Tibial nerve (tissue), 4 donors: ENCODE measurements at places on chromosomes 13 and 19.

DNA sequence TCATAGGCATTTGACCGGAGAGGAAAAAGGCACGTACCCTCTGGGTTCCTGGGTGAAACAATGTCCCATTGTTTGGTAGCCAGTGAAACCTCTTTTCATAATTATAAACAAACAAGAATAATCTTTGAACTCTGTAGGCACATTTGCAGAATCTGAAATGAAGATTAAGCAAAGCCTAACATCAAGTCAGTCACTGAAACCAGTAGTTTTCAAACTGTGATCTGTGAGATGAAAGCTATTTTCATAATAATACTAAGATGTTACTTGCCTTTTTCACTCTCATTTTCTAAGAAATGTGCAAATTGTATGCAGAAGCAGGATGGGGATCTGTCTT lies 105.4 kb downstream of the WDFY2 start:
- H3K27ac ChIP-seq: no peak overlapping the region
- DNase-seq: no peak
- no peaks in the 10 kb centered on the region for H3K36me3 ChIP-seq
- no peaks in the 10 kb centered on the region for H3K27me3 ChIP-seq

GRCh38 chr13:47892374-47892773 lies 108.7 kb downstream of the SUCLA2 start:
- no peak overlapping the region for H3K4me3 ChIP-seq
- no peaks in the 10 kb centered on the region for H3K27me3 ChIP-seq
- H3K36me3 ChIP-seq: peaks cover 8% of the 10 kb centered on the region
- no peak overlapping the region for H3K27ac ChIP-seq
- no peak for DNase-seq
- no peaks in the 10 kb centered on the region for H3K4me1 ChIP-seq

DNA sequence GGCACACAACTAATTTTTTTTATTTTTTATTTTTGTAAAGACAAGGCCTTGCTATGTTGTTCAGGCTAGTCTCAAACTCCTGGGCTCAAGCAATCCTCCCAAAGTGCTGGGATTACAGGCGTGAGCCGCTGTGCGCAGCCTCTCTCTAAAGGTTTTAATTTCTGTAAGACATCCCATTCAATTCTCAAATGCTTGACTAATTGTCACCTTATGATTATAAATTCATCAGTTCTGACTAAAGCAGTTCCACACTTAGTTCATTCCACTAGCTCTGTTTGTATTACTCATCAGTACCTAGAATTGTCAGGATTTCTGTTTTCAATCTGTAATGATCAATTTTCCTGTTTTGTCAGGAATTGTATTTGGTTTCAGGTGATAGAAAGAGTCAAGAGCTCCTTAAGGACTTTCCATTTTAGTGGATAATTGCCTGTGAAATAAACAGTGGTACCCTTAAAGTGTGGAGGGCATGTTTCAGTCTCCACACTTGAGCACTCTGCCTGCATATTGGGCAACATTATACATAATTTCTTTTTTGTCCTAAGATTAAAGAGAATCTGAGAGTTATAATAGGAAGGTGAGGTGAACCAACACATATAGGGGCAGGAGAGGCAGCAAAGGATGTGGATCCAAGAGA lies 27.6 kb downstream of the GPALPP1 start:
- H3K36me3 ChIP-seq: peaks cover 9% of the 10 kb centered on the region
- DNase-seq: no peak
- H3K4me3 ChIP-seq: no peak overlapping the region
- H3K27me3 ChIP-seq: no peaks in the 10 kb centered on the region
- H3K27ac ChIP-seq: no peak overlapping the region

DNA sequence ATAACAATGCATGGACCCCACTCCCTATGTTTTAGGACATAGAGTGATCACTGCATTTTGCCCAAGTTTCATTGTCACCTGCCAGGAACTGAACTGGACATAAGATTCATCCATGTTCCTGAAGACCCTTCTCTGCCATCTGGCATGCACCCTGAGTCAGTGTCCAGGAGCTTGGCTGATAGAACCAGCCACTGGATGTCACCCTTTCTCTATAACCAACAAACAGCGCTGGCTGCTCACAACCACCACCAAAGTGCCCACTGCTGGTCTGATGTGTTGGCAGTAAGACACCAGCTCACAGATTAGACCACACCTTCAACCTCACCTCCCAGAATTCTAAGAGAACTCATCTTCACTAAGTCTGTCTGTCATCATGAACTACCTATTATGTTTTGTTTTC lies 333.4 kb downstream of the ITGBL1 start:
- no peak overlapping the region for H3K27ac ChIP-seq
- no peaks in the 10 kb centered on the region for H3K4me1 ChIP-seq
- no peaks in the 10 kb centered on the region for H3K36me3 ChIP-seq
- no peak for DNase-seq
- no peaks in the 10 kb centered on the region for H3K27me3 ChIP-seq

DNA sequence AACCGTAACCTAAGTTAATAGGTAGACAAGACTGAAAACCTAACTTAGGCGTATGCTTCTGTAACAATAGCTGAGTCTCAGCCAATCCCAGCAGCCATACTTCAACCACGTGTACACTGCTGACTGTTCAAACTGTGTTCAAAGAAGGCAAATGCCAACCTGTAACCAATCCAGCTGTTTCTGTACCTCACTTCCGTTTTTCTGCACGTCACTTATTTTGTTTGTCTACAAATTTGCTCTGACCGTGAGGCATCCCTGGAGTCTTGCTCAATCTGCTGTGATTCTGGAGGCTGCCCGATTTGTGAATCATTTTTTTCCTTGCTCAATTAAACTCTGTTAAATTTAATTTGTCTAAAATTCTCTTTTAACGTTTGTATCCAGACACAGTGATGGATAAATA lies 59.2 kb downstream of the EDNRB start:
- no peaks in the 10 kb centered on the region for H3K4me1 ChIP-seq
- no peak overlapping the region for H3K4me3 ChIP-seq
- no peak for DNase-seq
- H3K27ac ChIP-seq: no peak overlapping the region
- no peaks in the 10 kb centered on the region for H3K27me3 ChIP-seq

DNA sequence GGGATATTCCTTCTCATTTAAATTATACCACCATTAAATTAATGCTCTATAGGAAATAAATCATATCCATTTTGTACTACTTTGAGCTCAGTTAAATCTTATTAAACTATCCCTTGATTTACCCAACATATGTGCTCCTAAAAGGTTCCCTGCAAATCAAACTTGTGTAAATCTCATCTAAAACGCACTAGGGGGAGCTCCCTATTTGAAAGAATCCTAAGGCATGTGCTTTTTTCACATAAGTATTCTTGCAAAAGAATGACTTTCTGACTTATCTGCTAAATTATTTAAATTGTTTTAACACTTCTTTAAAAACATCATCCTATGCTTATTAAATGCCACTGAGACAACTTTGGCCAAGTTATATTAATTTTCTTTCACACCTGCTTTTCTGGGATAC lies 7.9 kb downstream of the INTS6 start:
- no peaks in the 10 kb centered on the region for H3K36me3 ChIP-seq
- DNase-seq: no peak
- H3K27ac ChIP-seq: no peak overlapping the region
- no peaks in the 10 kb centered on the region for H3K27me3 ChIP-seq

DNA sequence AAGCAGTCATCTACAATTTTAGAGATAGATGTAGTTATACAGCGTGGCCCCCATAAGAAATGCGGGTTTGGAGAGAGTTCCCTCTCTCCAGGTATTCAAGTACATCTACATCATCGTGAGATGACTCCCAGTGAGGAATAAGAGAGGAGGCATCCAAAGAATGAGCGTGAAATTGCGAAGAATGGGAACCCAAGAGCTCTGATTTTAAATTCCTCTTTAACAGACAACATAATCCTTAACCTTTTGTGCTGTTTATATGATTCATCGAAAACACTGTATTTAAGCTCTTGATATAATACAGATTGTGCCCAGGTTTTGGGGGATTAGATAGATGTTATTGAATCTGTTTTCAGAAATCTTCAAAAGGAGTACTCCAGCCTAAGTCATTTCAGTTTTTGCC lies 161.5 kb downstream of the COG6 start:
- no peak overlapping the region for H3K4me3 ChIP-seq
- no peaks in the 10 kb centered on the region for H3K36me3 ChIP-seq
- DNase-seq: no peak
- H3K27ac ChIP-seq: no peak overlapping the region
- H3K4me1 ChIP-seq: no peaks in the 10 kb centered on the region

- H3K4me3 ChIP-seq: no peak overlapping the region
- H3K4me1 ChIP-seq: peaks cover 6% of the 10 kb centered on the region
- no peaks in the 10 kb centered on the region for H3K27me3 ChIP-seq
- H3K36me3 ChIP-seq: peaks cover 87% of the 10 kb centered on the region
- H3K27ac ChIP-seq: no peak overlapping the region
- no peak for DNase-seq
Measured at GRCh38 chr13:112859817-112860190, 109.2 kb upstream of the MCF2L start.

- no peaks in the 10 kb centered on the region for H3K4me1 ChIP-seq
- no peaks in the 10 kb centered on the region for H3K27me3 ChIP-seq
- peak overlapping the region; percentile 69 for H3K27ac ChIP-seq
- H3K36me3 ChIP-seq: no peaks in the 10 kb centered on the region
- H3K4me3 ChIP-seq: no peak overlapping the region
Measured at GRCh38 chr19:11247391-11247790, 8.0 kb downstream of the ANGPTL8 start.

- no peaks in the 10 kb centered on the region for H3K4me1 ChIP-seq
- no peak overlapping the region for H3K27ac ChIP-seq
- no peak for DNase-seq
- H3K27me3 ChIP-seq: no peaks in the 10 kb centered on the region
- H3K36me3 ChIP-seq: no peaks in the 10 kb centered on the region
Measured at GRCh38 chr13:93270769-93271742, 44.4 kb downstream of the GPC6 start.

DNA sequence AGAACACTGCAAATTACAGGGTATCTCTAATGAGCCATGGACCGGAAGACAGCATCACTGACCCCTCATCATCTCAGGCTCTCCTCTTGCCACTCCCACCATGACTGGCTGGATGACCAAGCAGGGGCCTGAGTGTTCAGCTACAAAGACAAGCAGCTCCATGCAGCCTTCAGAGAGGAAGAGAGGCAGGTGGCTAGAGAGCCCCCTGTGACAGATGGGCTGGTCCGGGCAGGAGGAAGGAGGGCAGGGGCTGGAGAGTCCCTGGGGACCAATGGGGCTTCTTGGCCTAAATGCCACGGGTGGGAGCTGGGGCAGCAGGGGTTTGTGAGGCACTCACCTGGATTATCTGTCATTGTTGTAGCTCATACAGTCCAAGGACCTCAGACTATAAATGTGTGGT lies 12.8 kb upstream of the RASA3 start:
- H3K27me3 ChIP-seq: no peaks in the 10 kb centered on the region
- no peak overlapping the region for H3K27ac ChIP-seq
- DNase-seq: no peak

DNA sequence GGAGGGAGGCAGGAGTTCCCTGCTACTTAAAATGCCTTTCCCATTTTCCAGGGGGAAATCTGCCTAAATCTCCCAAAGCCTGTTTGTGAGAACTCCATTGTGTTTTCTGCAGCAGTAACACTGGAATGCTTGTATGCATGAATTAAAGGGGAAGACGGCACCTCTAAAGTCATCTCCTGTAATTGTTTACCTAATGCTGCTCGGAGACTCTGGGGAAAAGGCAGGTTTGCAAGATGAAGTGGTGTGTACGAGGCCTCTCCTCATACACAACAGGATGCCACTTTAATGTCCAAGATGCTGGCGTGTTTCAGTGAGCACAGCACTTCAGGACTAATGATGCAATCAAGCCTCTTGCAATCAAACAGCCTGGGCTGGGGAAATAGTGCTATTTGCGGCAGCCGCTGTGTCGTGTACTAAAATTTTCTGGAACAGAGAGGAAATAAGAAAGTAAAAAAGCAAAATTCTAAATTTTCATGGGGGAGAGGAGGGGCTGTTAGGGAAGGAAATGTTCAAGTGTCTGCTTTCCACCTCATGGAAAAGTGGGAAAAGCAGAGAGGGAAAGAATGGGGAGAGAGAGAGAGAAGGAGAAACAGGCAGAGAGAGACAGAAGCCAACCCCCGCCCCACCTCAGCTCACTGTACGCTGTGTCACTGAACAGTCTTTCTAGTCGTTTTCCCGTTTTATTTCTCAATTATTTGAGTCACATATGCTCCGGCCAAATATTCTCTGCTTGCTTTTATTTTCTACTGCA lies 32.9 kb downstream of the TSHZ3 start:
- peak overlapping the region; percentile 21 for H3K4me3 ChIP-seq
- H3K27ac ChIP-seq: peak overlapping the region; percentile 65
- H3K36me3 ChIP-seq: peaks cover 14% of the 10 kb centered on the region
- no peaks in the 10 kb centered on the region for H3K27me3 ChIP-seq
- H3K4me1 ChIP-seq: peaks cover 59% of the 10 kb centered on the region
- no peak for DNase-seq

- H3K36me3 ChIP-seq: no peaks in the 10 kb centered on the region
- H3K27ac ChIP-seq: no peak overlapping the region
- H3K27me3 ChIP-seq: no peaks in the 10 kb centered on the region
- no peak overlapping the region for H3K4me3 ChIP-seq
- no peak for DNase-seq
Measured at GRCh38 chr13:26822146-26822545, 61.6 kb upstream of the GPR12 start.

DNA sequence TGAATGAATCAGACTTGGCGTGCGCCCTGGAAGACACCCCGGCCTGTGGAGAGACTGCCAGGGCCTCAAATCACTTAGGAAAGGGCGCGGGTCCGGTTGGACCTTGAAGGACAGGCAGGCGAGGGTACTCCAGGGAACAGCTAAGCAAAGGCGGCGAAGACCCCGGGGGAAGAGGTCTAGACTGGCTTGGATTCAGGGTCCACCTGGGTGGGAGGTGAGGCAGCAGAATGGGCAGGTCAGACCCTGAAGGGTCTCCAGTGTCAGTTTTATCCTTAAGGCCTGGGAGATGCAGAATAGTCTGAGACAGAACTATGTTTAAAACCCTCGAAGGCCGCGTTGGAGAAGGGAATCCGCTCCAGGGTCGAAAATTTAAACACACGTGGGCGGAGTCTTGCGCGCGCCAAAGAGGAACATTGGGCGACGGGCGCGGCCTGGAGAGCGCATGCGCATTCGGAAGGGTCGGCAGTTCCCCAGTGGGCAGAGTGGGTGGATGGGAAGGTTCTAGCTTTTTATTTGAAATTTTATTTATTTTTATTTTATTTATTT lies 567 bp upstream of the SMG9 start:
- DNase-seq: peak; percentile 57
- peak overlapping the region; percentile 98 for H3K27ac ChIP-seq
- H3K4me3 ChIP-seq: peak overlapping the region; percentile 74
- no peaks in the 10 kb centered on the region for H3K27me3 ChIP-seq

DNA sequence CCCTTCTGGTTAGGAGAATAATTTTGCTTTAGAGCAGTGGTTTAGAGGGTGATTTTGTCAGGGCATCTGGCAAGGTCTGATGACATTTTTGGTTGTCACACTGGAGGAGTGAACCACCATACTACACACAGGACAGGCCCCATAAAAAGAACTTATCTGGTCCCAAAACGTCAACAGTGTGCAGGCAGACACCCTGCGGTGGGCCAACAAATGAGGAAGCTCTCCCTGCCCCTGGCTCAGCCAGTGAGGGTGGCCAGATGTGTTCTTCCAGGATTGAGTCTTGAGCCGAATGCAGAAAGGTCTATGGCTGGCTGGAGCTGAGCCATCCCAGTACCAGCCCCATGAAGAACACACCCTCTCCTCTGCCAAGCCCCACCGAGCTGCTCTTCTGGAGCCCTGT lies 149.2 kb downstream of the MIPEP start:
- no peaks in the 10 kb centered on the region for H3K4me1 ChIP-seq
- H3K27me3 ChIP-seq: no peaks in the 10 kb centered on the region
- no peaks in the 10 kb centered on the region for H3K36me3 ChIP-seq
- no peak overlapping the region for H3K4me3 ChIP-seq
- H3K27ac ChIP-seq: no peak overlapping the region
